ENCODE measurements at places on chromosomes 3 and 15. TPM values are rescaled to one million over a fixed set of nuclear protein-coding genes. Genes with fewer than 3 reads are reported as not detected.

PLS1 gene
- 1.6 TPM for total RNA-seq

NRROS gene
- total RNA-seq: 44.0 TPM

WDR93 gene
- not detected for total RNA-seq

GOLGA6A gene
- not detected for total RNA-seq

HHLA2 gene
- 0.18 TPM for total RNA-seq

KCNMB3 gene
- total RNA-seq: 1.7 TPM

Data from GM12878 (cell line).